ENCODE measurements at places on chromosomes 4 and X. TPM values are rescaled to one million over a fixed set of nuclear protein-coding genes. Genes with fewer than 3 reads are reported as not detected.
A peak's percentile ranks its signal among the peaks of the same experiment; 100 is the strongest.

DNA sequence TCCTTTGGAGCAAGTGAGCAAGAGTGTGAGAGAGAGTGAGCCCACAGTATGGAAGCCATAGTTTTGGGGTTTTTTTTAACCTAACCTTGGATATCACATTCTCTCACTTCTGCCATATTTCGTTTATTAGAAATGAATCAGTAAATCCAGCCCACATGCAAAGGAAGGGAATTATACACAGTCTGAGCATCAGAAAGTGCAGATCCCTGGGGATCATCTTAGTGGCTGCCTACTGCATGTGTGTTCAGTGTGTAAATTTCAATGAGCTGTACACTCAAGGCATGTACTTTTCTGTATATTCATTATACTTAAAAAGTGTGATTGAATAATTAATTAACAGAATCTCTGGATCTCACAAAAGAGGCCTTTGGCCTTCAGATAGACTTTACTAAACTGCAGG is 133.8 kb upstream of the PRPS2 start:
- DNase-seq = no peak

GRCh38 chr4:143185253-143186107 is 763 bp downstream of the USP38 start:
- peak; percentile 6 for DNase-seq

The CCDC110 gene
- 2.8 TPM for total RNA-seq

DNA sequence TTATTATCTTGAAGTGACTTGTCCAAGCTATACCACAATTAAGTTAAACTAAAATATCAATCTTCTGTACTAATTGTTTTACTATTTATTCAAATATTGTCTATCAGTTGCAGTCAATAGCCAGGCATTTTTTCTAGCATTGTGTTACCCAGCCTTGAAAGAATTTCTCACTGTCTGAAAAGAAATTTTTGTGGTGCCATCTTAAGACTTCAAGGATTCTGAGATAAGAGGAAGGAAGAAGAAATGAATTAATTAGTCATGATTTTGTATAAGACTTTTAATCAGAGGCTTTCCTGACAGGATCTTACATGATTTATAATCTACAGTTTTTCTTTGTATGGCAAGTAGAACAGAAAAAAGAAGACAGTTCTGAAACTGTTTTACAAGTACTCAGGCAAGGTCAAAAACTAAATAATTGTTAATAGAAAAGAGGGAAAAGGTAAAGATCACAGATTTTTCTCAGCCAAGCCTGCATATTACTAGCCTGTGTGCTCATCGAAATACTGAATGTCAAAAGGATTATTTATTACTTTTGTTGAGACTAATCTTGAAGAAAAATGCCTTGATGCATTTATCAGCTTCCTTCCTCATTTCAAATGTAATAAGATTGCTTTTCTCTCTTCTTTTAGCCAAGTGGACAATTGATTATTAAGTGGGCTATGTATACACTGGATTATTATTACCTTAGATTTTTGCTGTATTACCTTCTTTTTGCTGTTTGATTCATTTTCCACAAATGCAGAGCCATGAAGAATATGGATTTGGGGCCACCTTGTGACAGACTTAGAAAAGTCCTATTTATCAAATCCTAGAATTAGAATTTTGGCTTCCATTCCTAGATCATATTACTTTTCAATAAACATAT is 53.8 kb downstream of the CXCL1 start:
- no peak for DNase-seq

The SLC9A7 gene
- total RNA-seq = 16.5 TPM

The UGT2B11 gene
- not detected for total RNA-seq

The ADH1C gene
- total RNA-seq = 14.5 TPM

The TMEM154 gene
- 2.6 TPM for total RNA-seq

DNA sequence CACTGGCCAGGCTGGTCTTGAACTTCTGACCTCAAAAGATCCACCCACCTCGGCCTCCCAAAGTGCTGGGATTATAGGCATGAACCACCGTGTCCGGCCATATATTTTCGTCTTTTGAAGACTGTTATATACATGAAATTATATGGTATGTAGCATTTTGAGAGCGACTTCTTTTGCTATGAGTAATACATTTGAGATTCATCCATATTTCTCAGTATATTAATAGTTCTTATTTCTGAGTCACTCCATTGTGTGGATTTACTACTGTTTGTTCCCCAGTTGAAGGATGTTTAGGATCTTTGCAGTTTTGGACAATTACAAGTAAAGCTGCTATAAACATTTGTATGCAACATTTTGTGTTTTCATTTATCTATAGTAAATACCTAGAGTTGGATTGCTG is 34.9 kb downstream of the GNL3L start:
- no peak for DNase-seq

The RELL1 gene
- total RNA-seq = 18.9 TPM

GRCh38 chr4:70760662-70761061 is 38.9 kb downstream of the RUFY3 start:
- no peak for DNase-seq

DNA sequence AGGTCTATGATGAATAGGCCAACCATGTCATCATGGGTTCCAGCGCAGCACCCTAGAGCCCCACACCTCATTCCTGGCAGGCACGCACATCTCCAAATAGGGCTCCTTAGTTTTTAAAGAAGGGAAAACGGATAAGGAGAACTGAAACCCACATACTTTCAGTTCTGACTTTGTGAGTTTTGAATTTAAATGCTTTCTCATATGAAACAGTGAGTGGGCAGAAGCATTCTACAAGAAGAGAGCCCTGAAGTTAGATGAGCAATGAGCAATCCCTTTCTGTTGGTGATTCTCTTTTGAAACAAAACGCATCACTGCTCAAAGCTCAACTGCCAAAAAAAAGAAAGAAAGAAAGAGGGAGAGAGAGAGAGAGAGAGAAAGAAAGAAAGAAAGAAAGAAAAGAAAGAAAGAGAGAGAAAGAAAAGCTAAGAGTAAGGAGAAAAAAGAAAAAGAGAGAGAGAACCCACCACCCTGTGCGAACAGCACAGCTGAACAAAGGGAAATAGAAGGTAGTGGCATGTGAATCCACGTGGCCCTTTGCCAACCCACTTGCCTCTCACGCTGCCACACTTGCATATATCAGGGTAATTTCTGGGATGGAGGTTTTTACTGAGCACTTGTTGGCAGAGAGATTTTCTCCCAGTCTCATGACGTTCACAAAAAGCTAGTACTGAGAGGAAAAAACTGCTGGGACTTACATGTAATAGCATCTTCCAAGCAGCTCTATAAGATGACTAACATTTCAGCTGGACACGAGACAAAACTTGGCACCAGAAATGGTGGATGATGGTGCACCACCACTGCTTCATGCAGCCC is 31.0 kb downstream of the TMSB4X start:
- no peak for DNase-seq

DNA sequence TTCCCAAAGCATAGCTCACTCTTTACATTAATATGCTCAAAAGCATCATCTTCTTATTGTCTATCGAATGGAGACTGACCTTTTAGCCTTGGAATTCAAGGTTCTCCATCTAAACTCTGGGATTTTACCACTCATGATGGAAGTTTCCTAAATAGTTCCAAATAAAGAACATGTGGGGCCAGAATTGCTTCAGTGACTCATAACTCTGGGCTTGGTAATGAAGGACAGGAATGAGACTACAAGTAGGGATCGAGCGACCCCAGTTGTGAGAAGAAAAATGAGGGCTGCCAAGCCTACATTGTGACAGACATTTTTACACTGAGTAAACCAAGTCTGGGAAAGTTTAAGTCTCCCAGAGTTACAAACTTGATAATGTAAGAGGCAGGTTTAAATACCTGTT is 269.9 kb downstream of the CBLL2 start:
- no peak for DNase-seq

GRCh38 chr4:184958127-184958922 is 60.0 kb upstream of the HELT start:
- DNase-seq = no peak

The TAF1 gene
- total RNA-seq = 27.1 TPM

DNA sequence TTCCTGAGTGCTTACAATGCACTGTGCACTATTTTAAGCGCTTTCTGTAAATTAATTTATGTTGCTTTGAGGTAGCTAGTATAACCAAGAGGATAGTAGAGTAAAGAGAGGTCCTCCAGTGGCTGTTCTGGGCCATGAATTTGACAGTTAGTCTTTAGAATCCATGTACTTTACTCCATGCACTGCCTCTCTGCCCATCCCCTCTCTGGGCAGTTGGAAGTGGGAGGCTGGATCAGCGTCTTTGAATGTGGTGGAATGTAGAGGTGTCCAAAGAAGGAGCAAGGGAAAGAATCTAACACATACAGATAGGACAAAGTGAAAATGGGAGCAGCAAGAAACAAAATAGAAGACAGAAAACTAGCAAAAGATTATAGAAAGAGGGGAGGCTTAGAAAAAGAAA is 712.6 kb downstream of the GRID2 start:
- DNase-seq = no peak

- DNase-seq = no peak
These were observed 3.2 kb downstream of the SEL1L3 start for GRCh38 chr4:25859429-25860148.

GRCh38 chr4:48913346-48913745 is 6.8 kb upstream of the OCIAD2 start:
- DNase-seq = no peak

DNA sequence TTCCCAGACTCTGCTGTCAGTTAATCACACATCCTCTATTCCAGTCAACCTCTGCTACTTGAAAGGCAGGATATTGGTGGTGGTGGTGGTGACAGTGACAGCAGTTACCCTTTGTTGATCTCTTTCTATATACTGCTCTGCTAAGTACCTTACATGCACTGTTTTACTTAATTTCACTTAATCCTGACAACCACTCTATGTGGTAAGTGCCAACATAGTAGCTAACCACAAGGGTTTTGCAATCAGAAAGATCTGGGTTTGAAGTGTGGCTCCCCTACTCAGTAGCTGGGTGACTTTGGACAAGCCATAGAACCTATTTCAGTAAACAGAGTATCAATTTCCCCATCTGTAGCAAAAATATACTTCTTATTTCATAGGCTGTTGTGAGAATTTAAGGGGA is 24.2 kb upstream of the F9 start:
- no peak for DNase-seq

The MGARP gene
- total RNA-seq = 3.7 TPM

GRCh38 chrX:74238771-74239170 is 65.2 kb upstream of the ZCCHC13 start:
- DNase-seq = no peak

DNA sequence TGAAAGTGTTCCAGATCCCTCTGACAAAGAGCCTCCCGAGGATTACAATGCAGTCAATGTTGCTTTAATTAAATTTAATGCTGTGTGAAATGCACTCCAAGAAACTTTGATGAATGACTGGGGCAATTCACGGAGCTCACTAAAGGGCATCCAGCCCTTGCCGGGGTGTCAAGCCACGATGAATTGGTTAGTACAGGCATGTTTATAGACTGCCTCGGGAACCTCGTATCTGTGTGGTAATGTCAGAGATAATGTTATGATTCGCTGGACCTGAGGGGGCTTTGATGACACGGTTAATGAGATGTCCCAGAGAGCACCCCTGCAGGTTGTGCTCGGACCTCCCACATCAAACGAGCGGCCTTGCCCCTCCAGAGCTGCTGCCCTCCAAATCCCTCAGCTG is 428.8 kb downstream of the NKX6-1 start:
- DNase-seq = no peak

GRCh38 chrX:153829549-153829798 is 870 bp downstream of the PDZD4 start:
- DNase-seq = no peak

- DNase-seq = no peak
These were observed 49.6 kb downstream of the JADE1 start for GRCh38 chr4:128858879-128859671.

DNA sequence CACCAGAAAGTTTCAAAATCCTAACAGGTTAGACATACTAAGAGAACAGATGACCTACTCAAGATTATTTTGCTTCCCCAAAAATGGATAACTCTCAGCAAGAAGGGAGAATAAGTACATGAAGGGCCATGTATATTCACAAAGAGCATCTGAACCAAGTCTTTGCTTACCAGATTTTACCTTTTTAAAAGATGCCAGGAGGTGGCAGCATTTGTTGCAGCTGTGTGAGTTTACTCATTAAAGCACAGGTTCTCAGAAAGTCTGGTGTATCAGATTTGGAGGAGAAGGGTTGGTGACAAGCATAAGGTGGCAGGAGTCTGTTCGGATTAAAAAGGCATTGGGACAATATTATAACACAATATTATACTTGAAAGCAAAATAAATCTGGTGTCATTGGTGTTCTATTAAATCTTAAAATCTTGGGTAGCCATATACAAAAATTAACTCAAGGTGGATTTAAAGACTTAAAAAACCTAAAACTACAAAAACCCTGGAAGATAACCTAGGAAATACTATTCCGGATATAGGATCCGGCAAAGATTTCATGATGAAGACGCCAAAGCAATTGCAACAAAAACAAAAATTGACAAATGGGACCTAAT is 51.3 kb upstream of the NFKB1 start:
- DNase-seq = peak; percentile 59

DNA sequence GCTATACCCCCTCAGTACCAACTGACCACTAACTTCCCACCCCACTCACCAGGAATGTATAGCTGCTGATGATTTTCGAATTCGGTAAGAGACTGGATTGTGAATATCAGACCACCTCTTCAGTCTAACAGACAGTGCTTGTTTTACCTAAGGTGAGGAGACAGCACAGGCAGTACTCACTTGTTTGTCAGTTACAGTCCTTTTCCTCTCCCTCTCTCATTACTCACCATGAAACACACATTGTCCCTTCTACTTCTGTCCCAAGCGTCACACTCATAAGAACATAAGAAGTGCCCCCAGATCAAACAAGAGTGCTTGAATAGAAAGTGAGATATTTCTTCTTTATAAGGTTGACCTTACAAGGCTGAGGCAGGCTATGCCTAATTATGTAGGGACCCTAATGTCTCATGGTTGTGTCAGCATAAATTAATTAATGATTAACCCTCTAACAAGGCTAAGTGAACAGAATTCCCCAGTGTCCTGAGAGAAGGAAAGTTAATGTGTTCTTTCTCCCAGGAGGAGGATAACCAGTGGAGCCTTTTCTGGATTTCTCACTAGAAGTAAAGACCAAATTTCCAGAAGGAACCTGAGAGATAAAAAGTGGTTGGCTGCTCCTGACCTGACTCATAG is 32.2 kb downstream of the ZCCHC12 start:
- no peak for DNase-seq

The ADGRL3 gene
- total RNA-seq = 1.7 TPM

DNA sequence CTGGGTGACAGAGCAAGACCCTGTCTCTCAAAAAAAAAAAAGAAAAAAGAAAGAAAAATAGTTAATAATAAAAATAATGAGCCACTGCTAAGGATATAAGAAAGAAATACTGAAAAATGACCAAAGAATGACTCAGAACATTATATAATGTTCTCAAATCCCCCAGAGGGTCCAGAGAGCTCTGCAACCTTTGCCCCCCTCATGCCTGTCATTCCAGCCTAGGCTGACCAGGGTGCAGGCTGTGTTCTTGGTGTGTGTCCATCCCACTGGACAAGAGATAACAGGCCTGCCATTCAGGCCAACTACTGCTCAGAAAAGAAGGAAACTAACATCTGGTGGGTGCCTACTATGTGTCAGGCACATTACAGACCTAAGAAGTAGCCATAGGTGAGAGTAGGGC is 72.7 kb upstream of the EDNRA start:
- no peak for DNase-seq

GRCh38 chr4:150765216-150765615 is 183.3 kb downstream of the MAB21L2 start:
- no peak for DNase-seq

The TMPRSS11A gene
- total RNA-seq = 0.45 TPM
